ENCODE measurements at places on chromosomes 6 and 20. TPM values are rescaled to one million over a fixed set of nuclear protein-coding genes. Genes with fewer than 3 reads are reported as not detected.

The BEND6 gene
- 0.39 TPM for polyA plus RNA-seq

The TTBK1 gene
- 0.06 TPM for polyA plus RNA-seq

The SYCP2L gene
- 0.89 TPM for polyA plus RNA-seq

The CST3 gene
- 557 TPM for polyA plus RNA-seq

The TMEM74B gene
- polyA plus RNA-seq = 10.3 TPM
